Heart left ventricle (tissue), 16 donors: ENCODE measurements at places on chromosomes 4 and X.

DNA sequence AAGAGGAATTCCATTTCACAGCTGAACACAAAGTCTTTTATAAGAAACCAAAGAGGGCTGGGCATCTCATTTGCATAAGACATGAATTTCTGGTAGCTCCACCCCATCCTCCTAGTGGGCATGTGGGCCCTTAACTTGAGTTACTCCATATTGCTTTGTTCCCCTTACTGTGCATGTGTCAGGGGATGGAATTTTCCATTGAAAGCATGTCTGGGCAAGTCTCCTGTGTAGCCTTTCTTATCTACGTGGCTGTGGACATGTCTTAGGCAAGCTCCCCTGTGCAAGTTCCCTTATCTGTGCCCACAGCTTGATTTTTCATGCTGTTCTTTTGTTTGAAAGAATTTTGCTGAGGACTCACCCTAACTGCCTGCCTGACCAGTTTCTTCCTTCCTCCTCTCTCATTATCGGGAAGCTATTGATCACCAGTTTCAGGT, 123.5 kb upstream of the JADE1 start:
- no peaks in the 10 kb centered on the region for H3K36me3 ChIP-seq
- H3K4me3 ChIP-seq, result no peak overlapping the region
- no peaks in the 10 kb centered on the region for H3K27me3 ChIP-seq
- no peak overlapping the region for H3K27ac ChIP-seq

GRCh38 chrX:103789004-103789403, 12.4 kb downstream of the PLP1 start:
- no peak for DNase-seq
- no peak overlapping the region for H3K27ac ChIP-seq
- H3K36me3 ChIP-seq, result no peaks in the 10 kb centered on the region
- no peaks in the 10 kb centered on the region for H3K27me3 ChIP-seq
- no peaks in the 10 kb centered on the region for H3K4me1 ChIP-seq
- H3K4me3 ChIP-seq, result no peak overlapping the region

DNA sequence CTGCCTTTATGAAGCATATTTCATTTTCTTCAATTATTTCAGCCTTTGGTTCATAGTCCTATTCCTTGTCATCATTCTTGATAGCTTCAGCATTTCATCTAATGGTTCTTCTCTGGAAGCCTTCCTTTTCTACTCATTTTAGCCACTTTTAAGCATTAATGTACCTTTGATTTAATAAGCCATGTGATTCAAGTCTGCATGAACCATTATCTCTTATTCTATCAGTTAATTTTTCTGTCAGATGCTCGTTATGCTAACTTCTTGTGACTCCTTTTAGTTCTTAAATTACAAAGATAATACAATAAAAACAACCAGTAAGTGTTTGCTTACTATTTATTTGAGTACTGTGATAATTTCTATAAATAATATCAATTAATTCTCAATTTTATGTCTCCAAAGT, 210.1 kb upstream of the MAB21L2 start:
- H3K27me3 ChIP-seq, result no peaks in the 10 kb centered on the region
- H3K36me3 ChIP-seq, result no peaks in the 10 kb centered on the region
- no peak overlapping the region for H3K4me3 ChIP-seq
- no peak overlapping the region for H3K27ac ChIP-seq

GRCh38 chr4:15675356-15675755, 6.3 kb upstream of the FAM200B start:
- no peak for DNase-seq
- H3K27me3 ChIP-seq, result no peaks in the 10 kb centered on the region
- H3K27ac ChIP-seq, result no peak overlapping the region
- no peak overlapping the region for H3K4me3 ChIP-seq
- no peaks in the 10 kb centered on the region for H3K36me3 ChIP-seq

GRCh38 chr4:97994765-97995465, 148.4 kb downstream of the STPG2 start:
- H3K27ac ChIP-seq, result no peak overlapping the region
- H3K27me3 ChIP-seq, result no peaks in the 10 kb centered on the region
- H3K4me3 ChIP-seq, result no peak overlapping the region
- H3K4me1 ChIP-seq, result no peaks in the 10 kb centered on the region
- H3K36me3 ChIP-seq, result no peaks in the 10 kb centered on the region

- peak overlapping the region; percentile 99 for H3K27ac ChIP-seq
- H3K4me1 ChIP-seq, result no peaks in the 10 kb centered on the region
- peaks cover 19% of the 10 kb centered on the region for H3K36me3 ChIP-seq
- H3K27me3 ChIP-seq, result no peaks in the 10 kb centered on the region
- H3K4me3 ChIP-seq, result peak overlapping the region; percentile 70
Observed at GRCh38 chrX:153927922-153928760, 2.1 kb upstream of the ARHGAP4 start.

DNA sequence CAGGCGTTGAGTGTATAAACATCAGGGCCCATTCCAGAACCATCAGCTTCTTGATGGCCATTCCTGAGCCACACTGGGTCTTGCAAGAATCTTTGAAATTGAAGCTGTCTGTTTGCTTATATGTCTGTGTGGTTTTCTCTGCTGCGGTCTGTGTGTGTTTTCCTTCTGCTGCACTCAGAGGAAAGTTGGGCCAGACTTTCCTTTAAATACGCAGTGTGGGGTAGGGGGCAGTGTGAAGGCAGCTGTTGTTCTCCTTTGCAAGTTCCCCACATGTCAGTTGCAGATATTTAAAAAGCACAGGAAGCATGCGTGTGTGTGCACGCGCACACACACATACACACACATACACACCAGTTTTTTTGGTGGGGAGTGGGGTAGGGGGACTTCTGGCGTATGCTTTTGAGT, 32.1 kb downstream of the CCKAR start:
- no peak for DNase-seq
- no peak overlapping the region for H3K4me3 ChIP-seq
- H3K4me1 ChIP-seq, result no peaks in the 10 kb centered on the region
- H3K27ac ChIP-seq, result no peak overlapping the region
- H3K27me3 ChIP-seq, result no peaks in the 10 kb centered on the region

DNA sequence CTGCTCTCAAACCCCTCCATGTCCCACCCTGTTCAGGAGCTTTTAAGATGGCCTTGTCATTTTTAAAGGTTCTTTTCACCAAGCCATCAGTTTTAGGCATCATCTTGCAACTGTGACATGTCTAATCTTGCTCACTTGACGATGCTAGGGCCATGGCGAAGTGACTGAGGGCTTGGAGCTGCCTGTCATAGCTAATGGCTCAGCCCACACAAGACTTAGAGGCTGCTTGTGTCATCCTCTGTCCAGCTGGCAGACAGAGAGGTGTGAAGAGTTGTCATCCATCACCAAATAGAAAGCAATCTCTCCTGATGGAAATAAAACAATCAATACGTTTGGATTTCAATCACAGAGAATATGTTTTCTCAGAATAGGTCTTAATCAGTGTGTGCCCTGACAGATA, 194.9 kb downstream of the HS6ST2 start:
- no peaks in the 10 kb centered on the region for H3K36me3 ChIP-seq
- DNase-seq, result no peak
- H3K27me3 ChIP-seq, result no peaks in the 10 kb centered on the region
- no peak overlapping the region for H3K27ac ChIP-seq
- no peak overlapping the region for H3K4me3 ChIP-seq

DNA sequence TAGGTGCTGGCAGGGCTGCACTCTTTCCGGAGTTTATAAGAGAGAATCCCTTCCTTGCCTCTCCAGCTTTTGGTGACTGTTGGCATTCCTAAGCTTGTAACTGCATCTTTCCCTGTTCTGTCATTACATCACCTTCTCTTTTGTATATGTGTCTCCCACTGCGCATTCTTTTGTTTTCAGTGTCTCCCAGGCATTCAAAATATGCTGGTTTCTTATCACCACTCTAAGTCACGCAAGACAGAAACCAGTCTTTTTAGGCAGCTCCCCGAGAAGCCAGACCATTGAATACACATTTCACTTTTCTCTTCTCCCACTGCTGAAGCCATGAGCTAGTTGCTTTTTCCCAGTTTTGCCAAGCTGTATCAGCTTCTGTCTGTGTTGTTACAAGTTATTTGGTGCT, 71.0 kb downstream of the LAS1L start:
- H3K36me3 ChIP-seq, result no peaks in the 10 kb centered on the region
- no peaks in the 10 kb centered on the region for H3K4me1 ChIP-seq
- DNase-seq, result no peak
- peaks cover 2% of the 10 kb centered on the region for H3K27me3 ChIP-seq
- H3K4me3 ChIP-seq, result no peak overlapping the region

GRCh38 chrX:40088803-40089540, 8.8 kb downstream of the BCOR start:
- no peak overlapping the region for H3K27ac ChIP-seq
- H3K27me3 ChIP-seq, result peaks cover 39% of the 10 kb centered on the region
- no peaks in the 10 kb centered on the region for H3K36me3 ChIP-seq

GRCh38 chrX:136814847-136815750, 34.4 kb upstream of the ARHGEF6 start:
- no peaks in the 10 kb centered on the region for H3K36me3 ChIP-seq
- H3K27ac ChIP-seq, result no peak overlapping the region

- H3K36me3 ChIP-seq, result peaks cover 7% of the 10 kb centered on the region
- DNase-seq, result no peak
- no peak overlapping the region for H3K27ac ChIP-seq
- no peaks in the 10 kb centered on the region for H3K27me3 ChIP-seq
Observed at GRCh38 chrX:49106930-49107329, 16.6 kb downstream of the GPKOW start.

GRCh38 chr4:37584071-37584470, 102.1 kb downstream of the RELL1 start:
- H3K36me3 ChIP-seq, result no peaks in the 10 kb centered on the region
- H3K4me3 ChIP-seq, result no peak overlapping the region
- H3K27me3 ChIP-seq, result no peaks in the 10 kb centered on the region
- DNase-seq, result no peak

GRCh38 chr4:92050875-92051274, 252.9 kb upstream of the GRID2 start:
- H3K27ac ChIP-seq, result no peak overlapping the region
- no peaks in the 10 kb centered on the region for H3K4me1 ChIP-seq
- H3K4me3 ChIP-seq, result no peak overlapping the region
- DNase-seq, result no peak
- no peaks in the 10 kb centered on the region for H3K36me3 ChIP-seq

- H3K4me3 ChIP-seq, result no peak overlapping the region
- H3K36me3 ChIP-seq, result no peaks in the 10 kb centered on the region
- DNase-seq, result no peak
- H3K27me3 ChIP-seq, result no peaks in the 10 kb centered on the region
- peaks cover 15% of the 10 kb centered on the region for H3K4me1 ChIP-seq
Observed at GRCh38 chr4:109186458-109186945, 116.0 kb downstream of the COL25A1 start.

DNA sequence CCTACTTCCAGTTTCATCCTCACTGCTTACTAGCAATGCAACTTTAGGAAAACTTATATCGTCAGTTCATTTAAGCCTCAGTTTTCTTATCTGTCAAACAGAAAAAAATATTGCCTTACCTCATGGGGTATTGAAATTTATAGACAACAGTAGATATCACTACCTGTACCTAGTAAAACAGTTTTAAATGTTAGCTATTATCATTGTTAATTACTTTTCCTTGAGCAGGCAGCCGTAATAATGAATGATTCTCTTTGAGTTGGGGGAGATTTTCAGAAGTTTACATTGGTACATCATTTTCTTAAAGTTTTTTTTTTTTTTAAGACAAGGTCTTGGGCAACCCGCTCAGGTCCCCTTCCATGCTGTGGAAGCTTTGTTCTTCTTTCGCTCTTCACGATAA, 71.7 kb upstream of the BMPR1B start:
- H3K4me1 ChIP-seq, result no peaks in the 10 kb centered on the region
- H3K27ac ChIP-seq, result no peak overlapping the region
- no peak overlapping the region for H3K4me3 ChIP-seq
- no peak for DNase-seq
- no peaks in the 10 kb centered on the region for H3K27me3 ChIP-seq

DNA sequence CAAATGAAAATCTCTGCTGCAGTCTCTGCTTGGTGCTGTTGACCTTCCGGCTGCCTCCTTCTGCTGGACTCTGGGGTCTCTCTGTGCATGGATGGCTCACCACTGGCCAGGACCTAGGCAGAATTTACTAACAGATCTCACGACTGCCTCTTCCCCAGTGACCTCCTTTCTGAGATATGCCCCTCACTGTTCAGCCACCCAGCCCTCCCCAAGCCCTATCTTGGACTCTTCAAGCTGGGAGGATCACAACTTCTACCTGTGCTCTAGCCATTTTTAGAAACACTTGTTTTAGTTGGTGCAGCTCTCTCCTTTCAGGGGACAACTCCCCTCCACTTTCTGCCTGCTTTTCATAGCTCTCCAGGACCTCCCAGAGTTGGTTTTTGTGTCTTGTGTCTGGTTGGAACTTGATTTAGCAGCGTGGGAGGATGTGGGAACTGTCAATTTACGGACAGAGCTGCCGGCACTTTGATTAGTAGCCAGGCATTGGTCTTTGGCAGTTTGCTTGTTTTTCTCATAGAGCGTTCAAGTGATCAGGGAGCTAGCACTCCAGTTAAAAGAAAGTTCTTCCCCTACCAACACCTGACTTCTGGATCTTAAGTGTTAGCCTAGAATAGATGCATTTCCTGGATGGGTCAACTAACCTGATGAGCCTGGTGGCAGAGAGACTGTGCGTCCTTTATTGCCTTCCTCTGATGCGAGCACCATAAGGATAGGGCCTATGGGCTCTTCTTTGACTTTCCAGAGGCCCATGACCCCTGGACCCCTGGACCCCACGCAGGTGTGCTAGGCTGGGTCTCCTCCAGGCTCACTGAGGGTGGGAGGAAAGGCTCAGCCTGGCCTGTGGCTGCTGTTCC, 6.5 kb downstream of the RGS12 start:
- peak; percentile 41 for DNase-seq
- no peaks in the 10 kb centered on the region for H3K36me3 ChIP-seq
- no peak overlapping the region for H3K4me3 ChIP-seq
- peaks cover 7% of the 10 kb centered on the region for H3K4me1 ChIP-seq
- no peak overlapping the region for H3K27ac ChIP-seq
- H3K27me3 ChIP-seq, result no peaks in the 10 kb centered on the region

DNA sequence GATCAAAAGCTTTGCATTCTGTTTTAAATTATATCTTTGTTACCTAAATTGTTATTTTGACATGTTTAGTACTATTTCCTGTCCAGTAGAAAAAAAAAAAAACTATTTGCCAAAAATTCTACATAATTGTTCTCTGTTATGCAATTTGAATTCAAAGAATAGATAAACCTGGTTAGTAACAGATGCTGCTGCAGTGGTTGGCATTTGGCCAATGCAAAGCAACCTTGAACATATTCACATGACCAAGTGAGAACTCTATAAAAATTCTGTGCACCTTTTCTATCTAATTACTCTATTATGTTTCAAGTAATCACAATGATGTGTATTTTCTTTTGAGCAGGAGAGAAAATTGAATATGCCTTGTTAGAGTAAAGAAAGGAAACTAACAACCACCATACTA, 1473.4 kb downstream of the RPA4 start:
- H3K27ac ChIP-seq, result no peak overlapping the region
- H3K4me1 ChIP-seq, result no peaks in the 10 kb centered on the region
- no peak for DNase-seq
- no peak overlapping the region for H3K4me3 ChIP-seq
- no peaks in the 10 kb centered on the region for H3K27me3 ChIP-seq
- H3K36me3 ChIP-seq, result no peaks in the 10 kb centered on the region

DNA sequence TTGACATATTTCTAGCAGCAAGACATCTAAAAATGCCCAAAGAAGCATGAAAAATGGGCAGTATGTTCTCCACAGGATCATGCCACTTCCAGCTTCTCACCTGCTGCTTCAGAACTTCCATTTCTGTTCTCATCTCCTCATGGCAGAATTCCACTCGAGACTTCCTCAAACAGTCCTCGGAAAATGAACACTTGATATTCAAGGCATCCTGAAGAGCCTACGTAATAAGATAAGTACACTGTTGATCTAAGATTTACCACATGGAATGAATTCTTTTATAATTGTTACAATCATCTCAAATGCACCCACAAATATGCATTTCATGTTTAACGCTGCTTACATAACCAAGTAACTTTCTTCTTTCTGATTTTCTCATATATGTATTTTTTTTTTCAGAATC, 14.1 kb downstream of the TNIP3 start:
- no peaks in the 10 kb centered on the region for H3K36me3 ChIP-seq
- no peaks in the 10 kb centered on the region for H3K4me1 ChIP-seq
- no peak overlapping the region for H3K4me3 ChIP-seq
- H3K27ac ChIP-seq, result no peak overlapping the region
- no peak for DNase-seq
- no peaks in the 10 kb centered on the region for H3K27me3 ChIP-seq
